ENCODE measurements at places on chromosomes 11 and 22. TPM values are rescaled to one million over a fixed set of nuclear protein-coding genes. Genes with fewer than 3 reads are reported as not detected.

GRCh38 chr11:5004424-5005274 is 10.0 kb downstream of the OR51L1 start:
- H3K4me3 ChIP-seq = no peak overlapping the region
- no peaks in the 10 kb centered on the region for H3K27me3 ChIP-seq
- no peak for DNase-seq
- H3K36me3 ChIP-seq = no peaks in the 10 kb centered on the region

Gene OPCML
- not detected for total RNA-seq

Gene KRTAP5-8
- 0.35 TPM for total RNA-seq

DNA sequence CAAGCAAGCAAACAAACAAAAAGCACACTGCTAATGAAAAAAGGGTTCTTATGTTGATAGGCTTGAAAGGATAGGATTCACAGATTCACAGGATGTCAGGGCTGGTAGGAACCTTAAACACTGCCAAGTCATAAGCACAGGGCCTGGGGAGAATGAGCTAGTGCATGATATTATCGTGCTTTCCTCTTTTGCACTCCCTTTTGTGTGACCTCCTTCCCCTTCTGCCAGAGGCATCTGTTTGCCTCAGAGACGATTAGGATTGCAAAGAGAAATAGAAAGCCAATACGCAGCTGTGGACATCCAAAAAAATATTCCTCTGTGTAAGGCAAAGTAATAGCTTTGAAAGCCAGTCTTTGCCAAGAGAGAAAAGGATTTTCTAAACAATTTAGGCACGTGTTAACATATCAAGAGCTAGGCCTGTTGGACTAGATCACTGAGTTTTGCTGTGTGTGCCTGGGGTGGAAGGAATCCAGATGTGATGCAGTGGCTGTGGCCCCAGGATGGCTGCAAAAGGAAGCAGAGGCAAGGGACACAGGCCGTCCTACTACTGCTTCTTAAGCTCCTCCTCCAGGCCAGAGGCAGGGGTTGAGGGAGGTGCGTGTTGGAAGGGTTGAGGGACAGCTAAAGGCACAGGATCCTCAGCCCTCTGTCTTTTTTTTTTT is 30.6 kb downstream of the MCHR1 start:
- no peak for DNase-seq
- H3K4me1 ChIP-seq = peaks cover 8% of the 10 kb centered on the region
- H3K27ac ChIP-seq = no peak overlapping the region
- no peak overlapping the region for H3K4me3 ChIP-seq
- H3K36me3 ChIP-seq = no peaks in the 10 kb centered on the region

DNA sequence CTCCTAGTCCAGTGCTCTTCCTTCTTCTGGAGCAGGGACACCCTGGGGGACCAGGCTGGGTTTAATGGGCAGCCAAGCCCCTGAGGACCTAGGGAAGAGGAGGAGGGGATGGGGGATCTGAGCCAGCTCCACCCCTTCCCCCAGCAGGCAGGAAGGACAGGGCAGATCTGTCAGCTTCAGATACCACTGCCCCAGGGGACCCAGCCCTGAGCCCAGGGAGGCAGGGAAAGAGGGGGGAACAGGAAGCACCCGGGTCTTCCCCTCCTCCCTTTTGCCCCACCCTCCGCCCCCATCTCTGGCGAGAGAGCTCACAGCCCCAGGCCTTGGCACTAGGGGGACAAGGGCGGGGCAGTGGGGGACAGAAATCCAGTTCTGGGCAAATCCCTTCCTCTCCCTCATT is 11.7 kb upstream of the SOX10 start:
- no peaks in the 10 kb centered on the region for H3K27me3 ChIP-seq
- no peaks in the 10 kb centered on the region for H3K4me1 ChIP-seq
- no peaks in the 10 kb centered on the region for H3K36me3 ChIP-seq
- H3K27ac ChIP-seq = no peak overlapping the region

DNA sequence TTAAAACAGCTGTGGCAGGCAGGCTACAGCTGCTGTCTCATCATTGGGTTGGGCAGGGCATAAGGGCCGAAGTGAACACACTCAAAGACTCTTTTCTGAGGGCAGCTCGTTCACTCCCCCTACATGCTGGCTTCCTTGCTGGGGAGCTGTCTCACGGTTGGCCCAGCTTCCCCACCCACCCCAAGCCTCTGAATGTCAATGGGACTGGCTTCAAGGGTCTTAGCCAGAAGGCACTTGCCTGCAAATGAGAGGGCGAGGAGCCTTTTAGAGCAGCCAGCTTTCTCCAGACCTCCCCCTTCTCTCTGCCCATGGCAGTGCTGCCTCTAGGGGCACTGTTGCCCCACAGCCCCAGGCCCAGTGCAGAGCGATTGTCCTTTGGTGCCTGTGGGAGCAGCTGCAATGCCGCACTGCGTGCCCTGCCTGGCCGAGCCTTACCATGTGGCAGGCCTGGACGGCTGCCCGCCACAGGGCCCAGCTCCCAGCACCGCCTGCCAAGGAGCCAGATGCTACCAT is 94.7 kb upstream of the RASSF10 start:
- H3K36me3 ChIP-seq = no peaks in the 10 kb centered on the region
- DNase-seq = no peak
- H3K27me3 ChIP-seq = peaks cover 3% of the 10 kb centered on the region
- no peak overlapping the region for H3K27ac ChIP-seq
